Hippocampal formation (tissue), 2 donors: ENCODE measurements at places on chromosomes 2 and 18.

- no peak for DNase-seq
Observed at GRCh38 chr2:21981127-21981526, 857.4 kb downstream of the TDRD15 start.

GRCh38 chr18:23306822-23307221 lies 146.3 kb upstream of the RIOK3 start:
- no peak for DNase-seq

GRCh38 chr18:46344416-46345180 lies 240.4 kb downstream of the HAUS1 start:
- DNase-seq = no peak

DNA sequence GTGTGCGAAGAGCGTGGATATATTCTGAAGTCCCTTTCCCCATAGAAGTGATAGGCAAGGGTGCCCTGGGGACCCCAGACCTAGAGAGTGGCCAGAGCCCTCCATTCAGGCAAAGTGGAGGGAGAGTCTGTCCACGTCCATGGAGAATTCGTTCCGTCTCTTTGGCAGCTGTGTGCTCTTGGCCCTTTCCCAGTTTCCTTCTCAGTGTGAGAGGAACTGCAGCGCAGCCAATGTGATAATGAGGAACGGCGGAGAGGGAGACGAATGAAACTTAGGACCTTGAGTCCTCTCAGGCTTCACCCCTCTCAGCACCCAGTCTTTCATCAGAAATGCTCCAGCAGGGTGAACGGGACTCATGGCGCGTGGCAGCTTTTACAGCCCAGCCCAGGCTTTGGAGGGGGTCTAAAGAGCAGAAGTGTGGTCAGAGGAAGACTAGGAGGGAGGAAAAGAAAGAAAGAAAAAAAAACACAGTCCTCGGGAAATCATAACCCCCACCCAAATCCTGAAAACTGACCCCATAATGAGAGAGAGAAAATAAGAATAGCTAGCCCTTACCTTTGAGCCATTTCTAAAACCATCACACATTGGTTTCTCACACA lies 95.0 kb upstream of the RIOK3 start:
- DNase-seq = peak; percentile 47

- DNase-seq = no peak
Observed at GRCh38 chr2:11680901-11681721, 11.1 kb upstream of the NTSR2 start.

GRCh38 chr2:226694149-226694548 lies 105.5 kb downstream of the IRS1 start:
- no peak for DNase-seq

DNA sequence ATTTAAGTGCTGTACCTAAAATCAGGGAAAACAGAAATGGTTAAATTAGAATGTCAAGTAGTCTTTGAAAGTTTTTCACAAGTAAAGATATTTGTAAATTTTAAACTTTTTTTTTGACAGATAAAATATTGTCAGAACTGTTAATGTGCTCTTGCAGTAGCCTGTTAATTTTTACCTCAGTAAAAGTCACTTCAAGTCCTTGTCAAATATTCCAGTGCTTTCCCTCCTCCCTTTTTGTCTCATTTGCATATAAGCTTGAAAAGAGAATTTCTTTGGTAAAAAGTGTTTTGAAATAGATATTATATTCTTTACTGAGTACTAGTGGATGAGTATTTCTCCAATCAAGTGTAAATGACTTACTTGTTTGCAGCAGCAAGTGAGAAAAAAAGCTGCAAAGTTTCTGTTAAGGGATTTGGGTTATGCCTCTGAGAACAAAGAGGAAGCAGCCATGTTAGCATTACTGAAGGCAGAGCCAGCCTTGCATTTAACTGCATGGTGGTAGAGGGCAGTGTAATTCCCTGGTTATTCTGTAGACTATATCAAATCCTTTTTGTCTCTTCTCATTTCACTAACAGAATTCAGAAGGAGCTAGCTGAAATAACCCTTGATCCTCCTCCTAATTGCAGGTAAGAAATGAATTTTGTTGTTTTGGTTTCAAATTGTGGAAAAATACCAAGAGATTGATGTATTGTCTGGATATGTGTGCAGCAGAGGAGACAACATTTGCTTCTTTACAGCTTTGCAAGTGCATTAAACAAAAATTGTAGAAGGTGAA lies 3.2 kb downstream of the UBE2E3 start:
- DNase-seq = peak; percentile 91

DNA sequence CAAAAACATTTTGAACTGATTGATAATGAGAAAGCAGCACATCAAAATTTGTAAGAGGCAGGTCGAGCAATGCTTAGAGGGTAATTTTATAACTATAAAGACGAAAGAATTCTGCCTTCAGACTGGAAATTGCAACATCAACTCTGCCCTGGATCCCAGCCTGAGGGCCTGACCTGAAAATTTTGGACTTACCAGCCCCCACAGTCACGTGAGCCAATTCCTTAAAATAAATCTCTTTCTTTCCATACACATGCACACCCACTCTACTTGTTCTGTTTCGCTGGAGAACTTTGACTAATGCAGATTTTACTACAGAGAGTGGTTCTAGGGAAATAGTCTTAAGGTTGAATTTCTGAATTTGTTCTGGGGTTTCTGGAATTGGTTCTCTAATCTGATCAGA lies 14.6 kb upstream of the ACOXL start:
- no peak for DNase-seq
